ENCODE measurements at places on chromosomes 3 and 15.

DNA sequence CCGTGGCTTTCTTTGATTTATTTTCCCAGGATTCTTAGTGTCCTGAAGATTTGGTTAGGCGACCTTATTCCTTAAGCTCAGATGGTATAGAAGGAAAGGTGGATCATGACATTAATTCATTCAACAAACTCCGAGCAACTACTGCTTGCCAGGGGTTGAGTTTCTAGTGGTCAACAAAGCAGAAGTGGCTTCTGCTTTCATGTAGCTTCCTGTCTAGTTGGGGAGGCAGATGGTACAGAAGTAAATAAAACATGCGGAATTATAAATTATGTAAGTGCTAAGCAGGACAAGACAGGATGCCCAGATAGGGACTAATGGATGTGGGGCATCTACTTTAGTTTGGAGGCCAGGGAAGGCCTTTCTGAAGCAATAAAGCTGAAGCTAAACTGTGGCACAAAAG is 15.6 kb downstream of the EEFSEC start:
- no peak for DNase-seq

- peak; percentile 83 for DNase-seq
Measured at GRCh38 chr3:27681249-27681748, 40.8 kb downstream of the EOMES start.

DNA sequence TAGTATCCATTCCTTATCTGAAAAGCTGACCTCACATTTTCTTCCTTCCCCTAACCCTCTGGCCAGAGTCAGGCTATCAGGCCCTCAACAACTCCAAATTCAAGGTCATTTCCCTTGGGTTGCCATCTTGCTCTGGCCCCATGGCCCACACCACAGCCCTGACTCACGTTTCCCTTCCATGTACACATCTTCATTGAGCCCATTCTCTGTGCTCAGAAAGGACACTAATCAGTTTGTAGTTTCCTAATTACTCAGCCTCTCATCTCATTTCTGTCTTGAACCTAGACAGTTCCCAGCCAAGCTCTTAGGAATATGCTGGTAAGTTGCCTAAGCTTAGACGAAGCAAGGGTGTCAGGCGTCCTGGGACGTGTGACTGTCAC is 14.9 kb downstream of the TGM5 start:
- DNase-seq = no peak

DNA sequence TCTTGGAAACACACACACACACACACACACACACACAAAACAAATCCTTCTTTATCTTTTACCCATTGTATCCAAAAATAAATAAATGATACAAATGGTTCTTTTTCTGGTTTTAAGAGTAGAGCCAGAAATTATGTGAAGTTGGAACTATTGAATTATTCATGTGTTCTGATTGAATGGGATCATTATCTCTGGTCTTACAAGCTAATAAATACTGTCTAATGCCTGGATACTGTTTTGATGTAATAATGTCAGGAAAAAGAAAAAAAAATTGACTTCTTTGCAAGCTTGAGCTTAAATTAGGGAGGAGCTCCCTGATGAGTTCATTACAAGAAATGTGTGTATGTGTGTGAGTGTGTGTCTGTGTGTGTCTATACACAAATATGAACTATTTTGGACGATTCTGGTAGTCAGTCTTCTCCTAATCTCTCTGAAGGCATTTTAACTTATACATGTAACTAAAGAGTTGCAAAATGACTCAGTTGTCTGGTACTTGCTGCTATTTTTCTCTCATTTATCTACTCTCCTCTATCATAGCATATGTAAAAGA is 507.2 kb upstream of the AGTR1 start:
- no peak for DNase-seq

DNA sequence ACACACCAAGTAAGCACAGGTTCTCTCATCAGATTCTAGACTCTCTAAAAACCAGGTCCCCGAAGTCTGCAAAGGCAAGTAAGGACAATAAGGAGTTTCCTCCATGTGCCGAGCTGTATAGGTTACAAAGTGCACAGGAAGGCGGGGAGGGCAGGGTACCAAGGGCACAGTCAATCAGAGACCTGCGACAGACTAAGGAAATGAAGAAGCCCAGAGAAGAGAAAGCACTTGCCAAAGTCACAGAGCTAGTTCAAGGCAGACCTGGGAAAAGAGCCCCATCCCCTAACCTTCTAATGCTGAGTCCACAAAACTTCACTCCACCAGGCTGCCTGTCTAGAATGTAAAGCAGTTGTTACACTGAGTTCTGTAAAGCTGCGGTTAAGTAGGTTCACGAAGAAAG is 1.7 kb downstream of the SEC13 start:
- DNase-seq = no peak

DNA sequence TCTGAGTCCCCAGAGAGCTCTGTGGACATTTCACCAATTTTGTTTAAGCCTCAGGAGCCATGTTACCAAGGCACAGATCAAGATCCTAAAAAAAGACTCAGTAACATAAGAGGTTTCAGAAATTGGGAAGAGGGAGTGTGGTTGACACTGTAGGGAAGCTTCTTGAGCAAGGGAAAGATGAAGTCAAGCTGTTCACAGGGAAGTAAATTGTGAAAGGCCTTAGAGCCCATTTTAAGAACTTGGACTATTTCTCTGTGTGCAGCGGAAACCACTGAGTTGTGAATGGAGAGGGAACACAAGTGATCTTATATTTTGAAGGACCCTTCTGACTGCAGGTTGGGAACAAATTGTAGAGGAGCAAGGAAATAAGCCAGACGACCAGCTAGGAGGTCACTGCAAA is 18.7 kb downstream of the BCL2A1 start:
- DNase-seq = no peak

DNA sequence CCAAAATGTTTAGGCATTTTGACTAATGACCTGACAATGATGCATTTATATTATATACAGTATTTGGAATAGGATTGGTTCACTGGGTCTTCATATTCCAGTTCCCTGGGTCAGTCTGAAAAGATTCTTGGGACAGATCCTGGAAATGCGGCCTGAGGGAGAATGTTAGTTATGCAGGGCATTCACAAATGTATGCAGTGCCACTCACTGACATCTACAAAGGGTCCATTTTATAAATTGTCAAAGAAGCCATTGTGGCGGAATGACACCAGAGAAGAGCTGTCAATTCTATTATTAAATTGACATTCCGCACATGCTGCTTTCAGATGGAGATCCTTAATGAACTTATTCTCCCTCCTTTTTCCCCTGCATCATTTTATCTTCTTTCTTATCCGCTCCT is 176.6 kb downstream of the VGLL3 start:
- no peak for DNase-seq

- peak; percentile 89 for DNase-seq
Measured at GRCh38 chr3:66486646-66487045, 14.2 kb downstream of the LRIG1 start.

DNA sequence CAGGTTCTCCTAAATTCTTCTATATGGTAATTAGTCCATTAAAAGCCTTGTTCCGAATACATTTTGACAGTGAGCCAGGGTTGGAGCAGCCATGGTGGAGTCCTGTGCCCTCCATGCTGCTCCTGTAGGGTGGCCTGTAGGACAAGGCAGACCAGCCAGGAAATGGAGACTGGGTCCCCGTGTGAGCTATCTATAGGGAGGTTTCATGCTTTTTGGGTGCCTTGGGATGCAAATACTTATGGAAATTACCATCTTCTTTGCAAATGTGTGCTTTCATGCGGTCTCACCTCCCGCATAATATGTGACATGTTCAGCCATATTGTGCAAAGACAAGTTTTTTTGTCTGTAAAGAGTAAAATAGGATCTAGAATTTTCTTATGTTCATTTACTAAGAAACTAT is 58.0 kb upstream of the FURIN start:
- no peak for DNase-seq

DNA sequence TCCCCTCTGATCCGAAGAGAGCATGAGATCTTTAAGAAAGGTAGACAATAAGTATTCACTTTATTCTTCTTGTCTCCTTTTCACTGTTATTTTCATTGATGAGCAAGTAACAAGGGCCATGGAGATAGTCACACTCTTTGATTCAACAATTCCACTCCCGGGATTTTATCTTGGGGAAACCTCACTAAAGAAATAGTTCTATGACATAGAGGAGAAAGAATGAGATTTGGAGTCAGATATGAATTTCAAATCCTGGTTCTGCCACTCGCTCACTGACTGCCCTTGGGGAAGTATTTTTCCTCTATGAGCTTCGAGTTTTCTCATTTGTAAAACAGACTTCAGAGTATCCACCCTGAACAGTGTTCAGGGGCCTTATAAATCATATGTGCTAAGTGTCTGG is 514.6 kb downstream of the NLGN1 start:
- peak; percentile 6 for DNase-seq

- DNase-seq = no peak
Measured at GRCh38 chr3:38645601-38646000, 3.9 kb downstream of the SCN5A start.

DNA sequence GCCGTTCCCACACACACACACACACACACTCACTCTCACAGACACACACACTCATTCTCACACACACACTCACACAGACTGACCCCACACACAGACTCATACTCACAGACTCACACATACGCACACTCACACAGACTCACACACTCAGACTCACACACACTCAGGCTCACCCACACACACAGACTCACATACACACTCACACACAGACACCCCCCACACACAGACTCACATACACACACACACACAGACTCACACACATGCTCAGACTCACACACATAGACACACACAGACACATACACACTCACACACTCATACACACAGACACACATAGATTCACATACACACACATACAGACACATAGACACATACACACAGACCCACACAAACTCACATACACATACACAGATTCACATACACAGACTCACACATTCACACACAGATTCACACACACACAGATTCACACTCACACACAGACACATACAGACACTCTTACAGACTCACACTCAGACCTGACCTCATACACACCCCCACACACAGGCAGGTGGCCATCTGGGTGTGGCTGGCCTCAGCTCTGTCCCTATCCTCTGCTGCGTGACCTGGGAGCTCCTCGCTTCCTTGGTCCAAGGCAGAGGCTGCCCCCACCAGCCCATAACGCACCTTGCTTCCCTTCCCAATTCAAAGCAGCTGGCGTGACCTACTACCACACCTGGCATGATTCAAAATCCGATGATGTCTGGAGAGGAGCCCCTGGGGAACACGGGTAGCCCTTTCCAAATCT is 1.9 kb downstream of the C3orf22 start:
- DNase-seq = no peak

GRCh38 chr15:59338414-59338813 is 34.3 kb downstream of the MYO1E start:
- DNase-seq = no peak

- DNase-seq = no peak
Measured at GRCh38 chr3:64093825-64094712, 70.8 kb upstream of the PSMD6 start.

DNA sequence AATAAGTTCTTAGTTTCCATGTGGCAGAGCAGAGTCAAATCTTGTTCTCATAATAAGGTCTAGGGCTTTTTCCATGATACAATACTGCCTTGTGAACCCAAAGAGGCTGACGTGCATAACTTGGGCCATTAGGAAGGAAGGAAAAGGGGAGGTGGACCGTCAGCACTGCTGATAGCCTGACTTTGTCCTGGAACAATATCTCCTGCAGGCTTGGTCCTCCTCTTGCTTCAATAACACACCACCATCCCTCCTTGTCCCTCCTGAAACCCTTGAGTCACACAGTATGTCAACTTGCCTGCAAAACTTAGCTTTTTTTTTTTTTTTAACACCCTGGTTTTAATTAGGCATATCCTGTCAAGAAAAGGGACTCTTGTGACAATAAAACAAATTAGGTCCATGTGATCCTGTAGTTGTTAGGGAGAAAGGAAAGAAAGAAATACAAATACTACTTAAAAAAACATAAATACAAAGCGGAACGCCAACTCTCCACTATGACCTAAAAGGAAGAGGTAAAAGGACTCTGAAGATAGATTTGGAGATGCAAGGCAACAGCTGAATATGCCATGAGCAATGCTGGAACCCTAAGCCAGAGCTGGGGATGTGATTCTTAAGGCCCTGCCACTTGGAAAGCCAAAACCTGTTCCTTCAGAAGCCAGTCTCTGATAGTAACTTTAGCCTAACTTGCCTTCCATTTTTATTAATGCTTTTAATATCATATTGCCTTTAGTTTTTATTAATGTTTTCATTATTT is 67.0 kb downstream of the WWTR1 start:
- DNase-seq = no peak

DNA sequence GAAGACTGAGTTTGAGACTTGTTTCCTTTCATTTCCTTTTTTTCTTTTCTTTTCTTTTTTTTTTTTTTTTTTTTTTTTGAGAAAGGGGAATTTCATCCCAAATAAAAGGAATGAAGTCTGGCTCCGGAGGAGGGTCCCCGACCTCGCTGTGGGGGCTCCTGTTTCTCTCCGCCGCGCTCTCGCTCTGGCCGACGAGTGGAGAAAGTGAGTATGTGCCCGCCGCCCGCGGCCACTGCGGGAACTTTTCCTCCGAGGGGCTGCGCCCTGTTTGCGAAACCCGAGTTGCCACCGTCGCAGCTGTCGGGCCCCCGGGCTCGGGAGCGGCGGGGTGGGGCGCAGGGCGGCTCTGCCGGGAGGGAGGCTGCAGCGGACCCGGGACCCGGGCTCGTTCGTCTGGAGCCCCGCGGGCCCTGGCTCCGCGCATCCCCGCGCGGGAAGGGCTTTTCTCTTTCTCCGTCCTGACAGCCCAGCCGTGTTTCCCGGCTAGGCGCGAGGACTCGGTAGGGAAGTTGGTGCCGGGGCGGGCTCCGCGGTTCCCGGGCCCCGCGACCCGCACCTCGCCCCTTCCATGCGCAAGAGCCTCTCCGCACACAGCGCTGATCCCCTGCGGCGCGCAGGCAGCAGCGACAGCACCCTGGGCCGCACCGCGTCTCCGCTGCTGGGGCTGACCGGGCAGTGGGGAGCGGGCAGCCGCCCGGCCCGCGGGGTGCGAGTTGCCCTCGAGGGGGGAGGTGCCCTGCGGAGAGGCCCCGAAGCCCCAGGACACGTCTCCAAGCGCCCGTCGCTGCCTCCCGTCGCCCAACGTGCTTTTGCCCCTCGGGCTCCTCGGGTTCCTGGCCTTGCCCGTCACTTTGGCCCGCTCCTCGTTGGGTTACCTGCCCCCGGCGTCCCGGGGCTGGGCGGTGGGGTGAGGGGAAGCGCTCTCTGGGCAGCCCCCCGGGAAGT is 1.4 kb downstream of the IGF1R start:
- DNase-seq = no peak

All from IMR-90 (cell line).